ENCODE measurements at places on chromosomes 5 and 9.

- DNase-seq, result no peak
These were observed 115.4 kb upstream of the PITX1 start for GRCh38 chr5:135149229-135149955.

- DNase-seq, result no peak
These were observed 4.9 kb downstream of the NACC2 start for GRCh38 chr9:136090056-136090735.

- DNase-seq, result no peak
These were observed 168.5 kb downstream of the DOCK2 start for GRCh38 chr5:169805527-169805934.

DNA sequence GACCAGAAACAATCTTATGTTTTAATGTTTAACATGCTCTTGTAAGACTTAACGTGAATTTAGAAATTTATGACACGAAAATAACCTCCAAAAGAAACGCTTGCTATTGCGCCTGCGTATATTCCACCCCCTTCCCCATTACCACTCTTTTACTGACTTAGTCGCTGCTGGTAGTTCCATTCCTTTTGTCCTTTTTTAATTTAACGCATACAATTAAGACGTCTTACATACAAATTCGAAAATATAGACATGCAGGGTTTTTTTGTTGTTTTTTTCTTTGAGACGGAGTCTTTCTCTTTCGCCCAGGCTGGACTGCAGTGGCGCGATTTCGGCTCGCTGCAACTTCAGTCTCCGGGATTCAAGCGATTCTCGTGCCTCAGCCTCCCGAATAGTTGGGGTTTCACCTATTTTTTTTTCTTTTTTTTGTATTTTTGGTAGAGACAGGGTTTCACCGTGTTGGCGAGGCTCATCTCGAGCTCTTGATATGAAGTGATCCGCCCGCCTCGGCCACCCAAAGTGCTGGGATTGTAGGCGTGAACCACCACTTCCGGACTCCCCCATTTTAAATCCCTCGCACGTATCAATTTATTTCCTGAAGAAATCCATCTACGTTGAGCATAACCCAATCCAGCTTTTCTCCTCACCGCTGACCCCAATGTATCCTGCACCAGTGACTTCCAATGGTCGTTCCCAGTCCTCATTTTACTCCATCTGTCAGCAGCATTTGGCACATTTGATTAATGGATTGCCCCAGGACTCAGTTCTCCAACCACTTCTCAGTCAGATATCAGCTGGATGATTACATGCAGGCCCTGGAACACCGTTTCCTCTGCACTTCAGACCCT lies 684 bp upstream of the MED7 start:
- DNase-seq, result peak; percentile 16

GRCh38 chr9:4964540-4964939 lies 20.5 kb upstream of the JAK2 start:
- DNase-seq, result no peak

DNA sequence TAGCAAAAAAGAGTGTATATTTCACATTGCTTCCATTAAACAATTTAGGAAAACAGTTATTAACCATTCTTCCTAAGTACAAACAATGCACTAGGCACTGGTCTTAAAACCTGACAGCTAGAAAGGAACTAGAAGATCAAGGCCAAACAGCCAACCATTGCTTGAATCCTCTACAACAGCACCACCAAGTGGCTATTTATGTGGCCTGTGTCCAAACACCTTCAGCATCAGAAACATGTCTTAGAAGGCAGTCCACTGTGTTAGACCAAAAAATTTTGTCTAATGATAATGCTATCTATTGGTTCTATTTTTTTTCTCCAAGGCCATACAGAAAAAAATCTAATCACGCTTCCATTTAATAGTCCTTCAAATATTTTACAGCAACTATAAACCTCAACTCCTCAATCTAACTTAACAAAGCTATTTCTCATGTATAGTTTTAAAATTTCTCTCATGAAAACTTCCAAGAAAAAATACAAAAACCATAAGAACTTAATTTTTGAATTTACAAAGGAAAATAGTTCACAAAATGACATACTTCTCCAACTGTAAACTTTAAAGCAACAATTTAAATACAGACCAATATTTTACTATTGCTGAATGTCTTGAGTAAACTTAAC lies 36.1 kb downstream of the CAAP1 start:
- DNase-seq, result peak; percentile 69

GRCh38 chr5:159178978-159179377 lies 30.4 kb downstream of the RNF145 start:
- no peak for DNase-seq

DNA sequence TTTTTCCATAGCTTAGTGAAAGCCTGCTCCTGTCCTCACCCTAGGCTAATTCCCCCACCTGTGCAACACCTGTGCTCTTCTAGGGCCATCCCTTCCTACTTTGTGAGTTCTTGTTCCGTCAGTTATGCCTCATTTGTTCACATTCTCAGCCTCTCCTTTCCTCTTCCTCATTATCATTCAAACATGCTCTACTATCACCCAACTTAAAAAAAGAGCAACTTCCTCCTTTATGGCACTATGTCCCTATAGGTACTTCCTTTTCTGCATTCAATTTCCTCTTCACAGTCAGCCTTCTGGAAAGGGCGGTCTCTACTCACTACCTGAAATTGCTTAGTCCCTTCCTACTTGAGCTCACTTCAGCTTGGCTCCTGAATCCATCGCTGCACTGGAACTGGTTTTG lies 111.8 kb upstream of the LHFPL2 start:
- peak; percentile 91 for DNase-seq

GRCh38 chr5:110177729-110178128 lies 488.0 kb downstream of the MAN2A1 start:
- no peak for DNase-seq

DNA sequence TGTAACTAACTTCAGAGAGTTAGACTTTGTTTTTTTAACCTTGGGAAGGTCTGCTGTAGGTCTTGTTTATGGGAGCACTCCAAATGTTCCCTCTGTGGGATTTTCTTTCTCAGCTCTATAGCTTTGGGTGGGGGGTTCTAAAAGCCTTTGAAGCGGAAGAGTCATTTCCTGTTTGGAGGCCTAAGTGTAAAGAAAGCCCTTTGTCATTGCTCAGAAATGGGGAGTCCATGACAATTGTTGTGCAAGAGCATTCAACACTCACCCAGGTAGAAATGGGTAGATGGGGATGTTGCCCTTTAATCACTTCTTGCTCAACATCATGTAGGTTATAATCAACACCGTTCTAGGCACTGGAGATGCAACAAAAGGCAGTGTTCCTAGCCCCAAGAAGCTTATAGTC lies 30.3 kb upstream of the MAST4 start:
- no peak for DNase-seq

DNA sequence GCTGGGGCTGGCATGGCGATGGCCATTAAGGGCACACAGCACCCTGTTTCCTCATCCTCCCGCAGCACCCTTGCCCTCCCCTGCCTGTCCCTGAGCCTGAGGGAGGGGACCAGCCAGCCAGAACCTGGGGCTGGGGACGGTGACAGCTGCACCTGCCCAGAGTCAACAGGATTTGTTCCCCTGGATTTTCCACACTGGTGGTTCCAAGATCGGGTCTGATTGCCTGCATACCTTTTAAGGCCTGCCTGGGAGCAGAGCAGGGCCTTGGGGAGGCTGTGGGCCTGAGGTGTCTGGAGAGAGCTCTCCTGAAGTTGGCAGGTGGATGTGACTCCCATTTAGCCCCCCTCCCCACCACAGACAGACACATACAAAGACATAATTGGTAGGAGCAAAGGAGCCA lies 61.0 kb upstream of the C5orf58 start:
- no peak for DNase-seq

- DNase-seq, result no peak
These were observed 73.0 kb downstream of the C9orf85 start for GRCh38 chr9:71984403-71984802.

DNA sequence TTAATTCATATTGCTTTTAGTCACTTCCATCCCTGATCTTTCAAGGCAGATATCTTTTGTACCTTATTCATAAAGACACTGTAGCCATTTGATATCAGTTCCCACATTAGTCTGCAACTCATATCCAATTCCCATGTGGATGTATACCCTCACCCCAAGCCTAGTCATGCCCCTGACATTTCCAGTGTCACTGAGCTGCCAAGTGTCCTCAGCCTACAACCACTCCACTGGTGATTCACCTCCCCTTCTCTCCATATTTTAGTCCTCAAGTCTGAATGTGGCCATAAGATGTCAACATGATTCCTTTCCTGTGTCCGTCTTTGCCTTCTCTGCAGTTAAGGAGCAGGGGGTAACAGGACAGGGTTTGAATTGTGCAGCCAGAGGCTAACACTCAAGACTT lies 346.9 kb downstream of the RAB3C start:
- no peak for DNase-seq

- no peak for DNase-seq
These were observed 727 bp downstream of the TRIM7 start for GRCh38 chr5:181204113-181204825.

DNA sequence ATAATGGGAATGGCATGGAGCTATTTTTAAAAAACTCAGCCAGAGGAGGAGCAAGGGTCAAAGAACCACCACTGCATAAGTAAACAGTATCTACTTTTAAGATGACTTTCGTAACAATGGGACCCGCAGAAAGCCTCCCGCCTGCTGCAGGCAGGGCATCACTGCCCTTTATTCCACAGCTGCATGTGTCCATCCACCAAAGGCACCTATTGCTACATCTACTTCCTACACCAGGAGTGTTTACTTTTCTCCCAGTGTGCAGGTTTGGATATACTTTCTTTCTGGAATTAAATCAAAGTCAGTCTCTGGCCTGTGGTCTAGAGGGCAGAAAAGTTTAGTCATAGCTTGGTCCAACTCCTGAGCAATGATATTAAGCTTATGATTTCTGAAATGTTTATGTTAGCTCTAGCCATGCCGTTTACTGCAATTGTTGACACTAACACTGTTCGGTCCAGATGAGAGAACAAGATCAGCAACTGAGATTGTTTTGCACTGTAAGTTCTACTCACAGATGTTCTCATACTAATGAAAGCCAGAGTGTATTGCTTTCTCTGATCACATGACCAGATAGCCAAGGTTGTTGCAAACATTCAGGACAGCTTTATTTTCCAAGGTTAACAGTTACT lies 391.5 kb downstream of the FGF10 start:
- no peak for DNase-seq

GRCh38 chr9:111994831-111995458 lies 98.3 kb downstream of the UGCG start:
- no peak for DNase-seq

DNA sequence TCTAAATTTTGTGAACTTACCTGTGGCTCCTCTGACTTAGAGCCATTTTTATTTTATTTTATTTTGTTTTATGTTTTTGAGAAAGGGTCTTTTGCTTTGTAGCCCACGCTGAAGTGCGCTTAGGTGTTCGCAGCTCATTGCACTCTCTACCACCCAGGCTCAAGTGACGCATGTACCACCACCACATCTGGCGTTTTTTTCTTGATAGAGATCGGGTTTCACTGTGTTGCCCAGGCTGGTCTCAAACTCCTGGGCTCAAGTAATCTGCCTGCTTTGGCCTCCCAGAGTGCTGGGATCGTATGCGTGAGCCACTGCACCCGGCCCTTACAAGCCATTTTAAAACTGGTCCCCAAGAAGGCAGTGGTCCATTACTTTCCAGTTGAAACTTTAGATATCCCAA lies 18.5 kb downstream of the MATR3 start:
- DNase-seq, result no peak

- DNase-seq, result no peak
These were observed 48.6 kb downstream of the RGS3 start for GRCh38 chr9:113511856-113512761.

DNA sequence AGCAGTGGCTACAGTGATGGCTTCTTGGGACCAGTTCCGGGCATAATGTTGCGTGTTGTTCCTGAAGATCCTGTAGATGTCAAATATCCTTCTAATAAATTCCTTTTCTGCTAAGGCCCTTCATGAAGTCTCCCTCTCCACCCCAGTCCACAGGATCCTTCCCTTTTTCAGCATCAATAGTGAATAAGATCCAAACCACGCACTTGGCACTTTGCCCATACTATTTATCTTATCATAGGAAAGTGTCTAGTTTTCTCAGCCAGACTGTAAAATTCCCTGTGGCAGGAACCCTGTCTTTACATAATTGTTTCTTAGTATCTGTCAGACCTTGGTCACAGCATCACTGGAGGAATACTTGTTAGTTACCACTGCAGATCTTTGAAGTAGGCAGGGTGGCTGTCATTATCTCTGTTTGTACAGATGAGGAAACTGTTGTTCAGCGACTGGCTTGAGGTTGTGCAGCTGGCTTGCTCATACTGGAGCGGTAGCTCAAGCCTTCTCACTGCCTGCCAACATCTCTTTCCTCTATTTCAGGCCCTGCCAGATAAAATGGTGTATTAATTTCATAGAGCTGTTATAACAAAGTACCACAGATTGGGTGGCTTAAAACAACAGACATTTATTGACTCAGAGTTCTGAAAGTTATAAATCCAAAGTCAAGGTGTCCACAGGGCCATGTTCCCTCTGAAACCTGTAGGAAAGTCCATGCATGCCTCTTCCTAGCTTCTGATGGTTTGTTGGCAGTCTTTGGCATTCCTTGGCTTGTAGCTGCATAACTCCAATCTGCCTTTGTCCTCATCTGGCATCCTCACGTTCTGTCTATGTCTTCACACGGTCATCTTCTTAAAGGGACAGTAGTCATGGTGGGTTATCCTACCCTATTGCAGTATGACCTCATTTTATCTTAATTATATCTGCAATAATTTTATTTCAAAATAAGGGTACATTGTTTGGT lies 33.5 kb upstream of the APC start:
- no peak for DNase-seq

- DNase-seq, result no peak
These were observed 99.6 kb downstream of the NSG2 start for GRCh38 chr5:174145091-174145490.

DNA sequence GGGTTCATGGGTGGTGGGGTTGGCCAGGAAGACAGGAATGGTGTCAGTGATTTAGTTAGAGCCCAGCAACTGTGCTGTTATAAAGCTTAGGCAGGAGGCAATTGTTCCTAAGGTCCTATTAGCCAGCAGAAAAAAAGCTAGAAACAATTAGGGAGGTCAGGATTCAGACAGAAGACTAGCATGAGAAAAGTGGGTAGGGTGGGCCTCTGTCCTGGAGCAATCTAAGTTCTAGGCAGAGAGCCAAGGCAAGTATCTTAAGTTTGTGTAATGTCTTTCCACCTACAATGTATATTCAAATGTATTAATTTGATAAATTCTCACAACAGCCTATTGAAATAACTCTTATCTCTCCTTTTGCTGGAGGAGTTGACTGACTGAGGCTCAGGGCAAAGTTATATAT lies 6.1 kb upstream of the ZFAND5 start:
- DNase-seq, result no peak
